ENCODE measurements at places on chromosomes 1 and 21.

DNA sequence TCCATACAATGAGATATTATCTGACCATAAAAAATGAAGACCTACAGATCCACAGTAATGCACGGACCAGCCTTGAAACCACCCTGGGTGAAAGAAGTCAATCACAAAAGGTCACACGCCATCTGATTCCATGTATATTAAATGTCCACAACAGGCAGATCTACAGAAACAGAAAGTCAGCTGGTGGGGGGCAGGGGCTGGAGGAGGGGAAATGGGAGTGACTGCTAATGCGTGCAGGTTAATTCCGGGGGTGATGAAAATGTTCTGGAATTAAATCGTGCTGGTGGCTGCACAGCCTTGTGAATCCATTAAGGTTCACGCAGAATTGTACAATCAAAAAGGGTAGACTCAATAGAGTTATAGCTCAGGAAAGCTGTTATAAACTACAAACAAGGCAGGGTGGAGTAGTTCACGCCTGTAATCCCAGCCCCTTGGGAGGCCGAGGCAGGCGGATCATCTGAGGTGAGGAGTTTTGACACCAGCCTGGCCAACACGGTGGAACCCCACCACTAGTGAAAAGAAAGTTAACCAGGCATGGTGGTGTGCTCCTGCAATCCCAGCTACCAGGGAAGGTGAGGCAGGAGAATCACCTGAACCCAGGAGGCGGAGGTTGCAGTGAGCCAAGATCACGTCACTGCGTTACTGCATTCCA lies 32.3 kb downstream of the ACOT7 start:
- DNase-seq = no peak

DNA sequence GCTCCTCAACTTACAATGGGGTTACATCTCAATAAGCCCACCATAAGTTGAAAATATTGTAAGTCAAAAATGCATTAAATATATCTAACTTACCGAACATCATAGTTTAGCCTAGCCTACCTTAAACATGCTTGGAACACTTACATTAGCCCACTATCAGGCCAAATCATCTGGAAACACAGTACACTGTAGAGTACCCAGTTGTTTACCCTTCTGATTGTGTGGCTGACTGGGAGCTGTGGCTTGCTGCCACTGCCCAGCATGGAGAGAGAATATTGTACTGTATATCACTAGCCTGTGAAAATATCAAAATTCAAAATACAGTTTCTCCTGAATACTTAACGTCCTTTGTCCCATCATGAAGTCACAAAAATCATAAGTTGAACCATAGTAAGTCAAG lies 40.4 kb upstream of the FRRS1 start:
- no peak for DNase-seq

- DNase-seq = no peak
These were observed 61.8 kb upstream of the PTGFRN start for GRCh38 chr1:116847688-116848531.

DNA sequence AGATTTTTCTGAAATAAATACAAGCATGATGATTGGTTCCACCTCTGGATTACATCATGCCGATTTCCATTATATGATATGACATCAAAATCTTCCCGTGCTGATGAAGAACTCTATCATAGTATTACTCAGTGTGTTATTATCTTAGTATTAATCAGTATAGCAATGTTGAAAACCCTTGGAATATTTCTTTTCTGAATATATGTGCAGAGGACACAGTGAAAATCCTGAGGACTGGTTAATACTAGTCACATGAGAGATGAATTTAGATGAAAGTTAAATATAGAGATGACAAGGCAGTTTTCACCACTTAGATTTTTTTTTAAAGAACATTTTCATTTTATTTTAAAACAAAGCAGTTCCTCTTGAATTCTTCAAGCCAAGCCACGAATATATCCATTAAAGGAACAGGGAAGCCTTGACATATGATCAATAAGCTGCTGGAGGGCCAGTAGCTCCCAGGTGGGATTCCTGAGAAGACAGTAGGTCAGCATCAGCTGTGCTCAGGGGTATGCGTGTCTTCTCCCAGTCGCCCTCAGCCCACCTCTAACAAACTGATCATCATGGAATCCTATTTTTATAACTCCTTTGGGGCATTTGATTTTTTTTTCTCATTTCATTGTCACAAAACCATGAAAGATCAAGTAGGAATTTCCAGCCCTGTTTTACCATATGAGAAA lies 56.2 kb upstream of the UBE2U start:
- no peak for DNase-seq

- DNase-seq = no peak
These were observed 635.5 kb downstream of the PLPP3 start for GRCh38 chr1:55943721-55944435.

DNA sequence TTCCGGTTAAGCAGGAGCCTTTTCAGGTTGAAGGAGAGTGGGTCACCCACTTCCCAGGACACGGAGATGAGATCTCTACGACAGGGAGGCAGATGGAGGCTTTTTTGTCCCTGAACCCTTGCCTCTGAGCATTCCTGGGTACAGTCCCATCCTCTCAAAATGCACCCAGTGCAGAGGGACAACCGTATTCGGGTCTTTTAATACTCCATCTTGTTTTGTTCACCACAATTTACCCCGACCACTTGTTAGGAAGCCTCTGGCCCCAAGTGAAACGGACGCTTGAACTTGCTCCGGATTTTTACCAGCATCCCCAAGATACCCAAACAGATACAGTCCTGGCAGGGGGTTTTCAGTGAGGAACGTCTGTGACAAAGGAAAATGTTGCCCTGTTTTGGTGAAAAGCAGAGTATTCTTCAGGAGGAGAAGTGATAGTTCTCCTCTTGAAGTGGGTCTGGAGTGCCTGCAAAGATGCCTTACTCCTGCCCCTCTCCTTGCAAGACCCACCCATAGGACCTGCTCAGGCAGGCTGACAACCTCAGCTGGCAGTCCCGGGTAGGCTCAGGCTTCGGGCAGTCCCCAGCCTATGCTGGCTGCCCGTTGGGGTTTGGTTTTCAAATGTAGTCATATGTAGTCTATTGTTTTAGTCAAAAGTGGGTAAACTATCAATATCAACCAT lies 669 bp upstream of the ARL8A start:
- DNase-seq = no peak

GRCh38 chr1:173243300-173243699 lies 36.2 kb upstream of the TNFSF4 start:
- DNase-seq = no peak

GRCh38 chr1:184605941-184606340 lies 148.7 kb downstream of the EDEM3 start:
- DNase-seq = no peak

DNA sequence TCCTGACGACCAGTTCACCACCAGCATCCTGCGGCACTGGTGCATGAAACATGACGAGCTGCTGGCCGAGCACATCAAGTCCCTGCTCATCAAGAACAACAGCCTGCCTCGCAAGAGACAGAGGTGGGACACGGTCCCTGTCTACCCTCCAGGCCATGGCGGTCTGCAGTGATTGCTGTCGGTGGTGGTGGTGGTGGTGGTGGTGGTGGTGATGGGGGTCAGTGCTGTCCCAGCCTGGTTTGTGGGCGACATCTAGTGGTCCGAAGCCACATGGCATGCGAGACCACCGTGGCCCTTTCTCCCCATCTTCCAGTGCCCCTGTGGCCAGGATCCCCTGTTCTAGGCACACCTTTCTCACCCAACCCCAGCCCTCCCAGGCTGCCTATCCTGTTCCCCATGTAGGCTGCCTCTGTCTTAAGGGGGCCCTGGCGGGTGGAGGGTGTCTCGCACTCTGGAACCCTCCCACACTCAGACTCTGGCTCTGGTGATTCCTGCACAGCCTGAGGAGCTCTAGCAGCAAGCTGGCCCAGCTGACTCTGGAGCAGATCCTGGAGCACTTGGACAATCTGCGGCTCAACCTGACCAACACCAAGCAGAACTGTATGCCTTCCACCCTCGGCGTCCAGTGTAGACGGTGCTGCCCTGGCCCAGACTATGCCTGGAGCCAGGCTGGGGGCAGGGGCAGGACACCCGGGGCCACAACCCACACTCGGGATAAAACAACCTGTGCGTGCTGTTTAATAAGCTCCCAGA lies 3.2 kb upstream of the SLC27A3 start:
- no peak for DNase-seq

GRCh38 chr1:53740621-53741105 lies 1.7 kb upstream of the GLIS1 start:
- peak; percentile 58 for DNase-seq

DNA sequence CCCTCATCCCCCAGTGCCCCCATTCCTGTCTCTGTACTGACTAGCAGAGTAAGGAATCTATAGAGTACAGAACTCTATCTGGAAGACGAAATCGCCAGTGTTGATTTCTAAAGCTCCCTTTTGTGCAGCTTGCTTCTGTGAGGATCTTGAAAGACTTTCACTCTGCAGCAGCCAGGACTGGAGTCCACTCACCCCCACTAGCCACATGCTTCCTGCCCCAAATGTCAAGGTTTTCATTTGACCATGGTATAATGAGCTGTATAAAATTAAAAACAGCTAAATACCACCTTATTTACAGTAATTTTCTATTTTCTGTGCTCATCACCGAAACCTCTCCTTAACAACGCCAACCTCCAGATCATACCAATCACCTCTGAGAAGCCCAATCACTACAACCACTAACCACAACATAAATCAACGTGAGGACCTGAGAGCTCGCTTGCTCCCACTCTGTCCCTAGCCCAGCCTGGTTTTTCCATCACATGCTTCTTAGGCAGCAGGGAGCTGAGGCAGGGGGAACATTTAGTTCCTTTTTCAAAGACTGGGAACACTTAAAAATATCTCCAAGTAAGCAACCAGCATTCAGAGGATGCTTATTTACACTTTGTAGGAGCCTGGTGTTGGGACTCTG lies 56.1 kb upstream of the IRF2BP2 start:
- no peak for DNase-seq

DNA sequence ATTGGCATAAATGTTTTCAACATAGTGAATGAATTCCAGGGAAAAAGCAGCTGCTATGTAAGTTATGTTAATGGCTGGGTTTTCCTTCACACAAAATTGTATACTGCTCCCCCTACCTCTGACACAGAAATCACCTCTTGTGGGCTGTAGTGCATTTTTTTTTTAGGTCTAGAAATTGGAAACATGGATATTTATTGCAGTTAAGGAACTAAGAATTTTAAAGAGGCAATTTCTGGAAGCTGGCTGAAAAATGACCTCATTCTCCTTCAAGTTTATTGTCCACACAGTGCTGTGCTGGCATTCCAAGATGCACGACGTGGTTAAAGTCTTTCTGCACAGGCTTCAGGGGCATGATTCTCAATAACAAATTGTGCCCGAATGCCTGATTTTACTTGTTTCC lies 1424.2 kb downstream of the MRPL39 start:
- DNase-seq = no peak

- no peak for DNase-seq
These were observed 211.6 kb upstream of the NR5A2 start for GRCh38 chr1:199815947-199816346.

DNA sequence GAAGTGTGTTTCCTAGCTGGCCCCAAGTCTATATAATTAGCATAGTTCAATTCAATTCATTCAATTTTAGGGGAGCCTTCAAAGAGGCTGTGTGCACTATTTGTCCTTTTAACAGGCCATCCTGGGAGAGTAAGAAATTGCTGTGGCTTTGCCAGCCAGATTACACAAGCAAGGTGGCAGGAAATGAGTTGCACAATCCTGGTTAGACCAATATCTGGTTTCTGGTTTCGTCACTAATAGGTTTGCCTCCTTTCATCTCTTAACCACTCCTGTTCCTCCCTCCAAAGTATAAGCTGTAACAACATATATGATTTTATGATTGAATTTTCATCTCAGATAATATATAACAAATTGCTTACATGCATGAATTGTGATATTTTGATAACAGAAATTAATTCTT lies 84.1 kb upstream of the NEGR1 start:
- DNase-seq = no peak

DNA sequence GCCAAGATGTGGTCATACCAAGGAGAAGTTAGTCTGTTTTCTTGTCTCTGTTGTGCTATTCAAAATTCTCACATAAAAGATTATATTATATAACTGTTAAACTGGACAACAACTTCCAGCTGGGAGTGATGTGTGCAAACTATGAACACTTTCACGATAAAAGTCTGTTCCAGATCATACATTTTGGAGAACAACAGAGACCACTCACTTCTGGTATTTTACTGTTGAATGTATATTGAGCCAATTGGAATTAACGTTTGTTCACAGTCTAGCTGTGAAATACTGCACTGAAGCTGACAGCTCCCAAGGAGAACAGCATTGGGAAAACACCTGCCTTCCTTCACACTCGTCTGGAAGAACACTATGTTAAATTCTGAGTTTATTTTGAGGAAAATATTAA lies 860 bp upstream of the SHCBP1L start:
- no peak for DNase-seq

DNA sequence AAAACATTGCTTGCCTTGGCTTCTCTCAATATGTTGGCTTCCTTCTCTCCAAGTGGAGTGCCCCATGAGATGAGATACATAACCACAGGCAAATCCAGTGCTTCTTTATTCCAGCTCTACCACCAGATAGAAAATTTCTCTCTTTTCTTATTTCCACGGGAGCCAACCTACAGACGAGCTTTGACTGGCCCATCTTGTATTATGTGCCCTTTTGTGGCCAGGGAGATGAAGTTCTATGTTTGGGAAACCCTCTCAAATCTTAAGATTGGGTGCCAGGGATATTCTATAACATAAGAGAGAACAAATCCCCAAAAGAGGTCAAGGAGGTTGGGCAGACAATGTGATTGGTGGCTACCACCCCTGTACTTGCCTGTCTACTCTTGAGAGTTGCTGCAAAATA lies 351.8 kb downstream of the ZNF326 start:
- DNase-seq = no peak

DNA sequence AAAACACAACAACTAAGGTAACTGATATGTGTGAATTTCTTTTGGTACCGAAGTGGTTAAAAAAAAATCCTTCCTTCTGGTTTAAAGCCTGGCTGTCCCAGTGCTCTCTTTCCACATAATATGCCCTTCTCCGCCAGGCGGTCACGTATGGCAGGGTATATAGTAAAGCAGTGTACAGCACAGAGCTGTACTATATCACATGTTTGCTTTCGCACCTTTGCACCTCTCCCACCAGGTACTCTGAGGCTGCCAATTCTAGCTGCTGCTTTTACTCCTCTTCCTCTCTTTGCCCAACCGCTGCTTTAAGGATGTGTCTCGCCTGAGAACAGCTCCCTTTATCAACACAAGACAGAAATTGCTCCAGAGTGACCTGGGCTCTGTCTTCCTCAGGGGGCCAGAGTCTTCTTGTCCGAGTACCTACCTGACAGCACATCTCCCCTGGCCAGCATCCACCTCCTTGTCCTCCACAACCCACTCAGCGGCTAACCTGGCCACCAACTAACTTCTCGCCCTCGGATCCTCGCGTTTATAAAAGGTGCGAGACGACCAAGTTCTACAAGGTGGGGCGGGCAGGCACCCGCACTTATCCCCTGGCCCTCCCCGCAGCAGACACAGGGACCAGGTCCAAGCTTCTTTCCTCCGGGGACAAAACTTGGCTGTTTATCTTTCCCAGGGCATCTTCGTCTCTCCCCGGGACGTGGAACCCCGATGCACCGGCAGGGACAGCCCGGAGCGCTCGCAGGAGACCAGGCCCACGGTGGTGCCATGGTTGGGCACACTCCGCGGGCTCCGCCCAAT lies 1.6 kb downstream of the COLGALT2 start:
- peak; percentile 33 for DNase-seq

All from kidney glomerular epithelial cell (primary cell).